HepG2 (cell line): ENCODE measurements at places on chromosomes 13 and 19.

DNA sequence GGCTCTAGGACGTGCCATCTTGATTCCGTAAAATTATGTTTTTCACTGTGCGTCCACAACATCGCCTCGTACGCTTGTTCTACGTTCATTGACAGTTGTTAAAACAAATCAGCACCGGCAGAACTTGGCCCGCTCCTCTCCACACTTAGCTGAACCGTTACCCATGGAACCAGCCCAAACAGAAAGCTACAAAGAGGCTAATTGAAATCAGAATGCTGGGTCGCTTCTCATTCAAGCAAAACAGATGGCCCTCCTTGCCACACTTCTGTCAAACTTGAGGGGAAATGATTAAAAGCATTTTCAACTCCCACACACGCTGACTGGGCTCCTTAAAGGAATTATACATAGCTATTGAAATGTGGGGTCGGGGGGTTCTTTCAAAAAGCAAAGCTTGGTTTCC is 71.6 kb downstream of the TM9SF2 start:
- DNase-seq, result no peak

DNA sequence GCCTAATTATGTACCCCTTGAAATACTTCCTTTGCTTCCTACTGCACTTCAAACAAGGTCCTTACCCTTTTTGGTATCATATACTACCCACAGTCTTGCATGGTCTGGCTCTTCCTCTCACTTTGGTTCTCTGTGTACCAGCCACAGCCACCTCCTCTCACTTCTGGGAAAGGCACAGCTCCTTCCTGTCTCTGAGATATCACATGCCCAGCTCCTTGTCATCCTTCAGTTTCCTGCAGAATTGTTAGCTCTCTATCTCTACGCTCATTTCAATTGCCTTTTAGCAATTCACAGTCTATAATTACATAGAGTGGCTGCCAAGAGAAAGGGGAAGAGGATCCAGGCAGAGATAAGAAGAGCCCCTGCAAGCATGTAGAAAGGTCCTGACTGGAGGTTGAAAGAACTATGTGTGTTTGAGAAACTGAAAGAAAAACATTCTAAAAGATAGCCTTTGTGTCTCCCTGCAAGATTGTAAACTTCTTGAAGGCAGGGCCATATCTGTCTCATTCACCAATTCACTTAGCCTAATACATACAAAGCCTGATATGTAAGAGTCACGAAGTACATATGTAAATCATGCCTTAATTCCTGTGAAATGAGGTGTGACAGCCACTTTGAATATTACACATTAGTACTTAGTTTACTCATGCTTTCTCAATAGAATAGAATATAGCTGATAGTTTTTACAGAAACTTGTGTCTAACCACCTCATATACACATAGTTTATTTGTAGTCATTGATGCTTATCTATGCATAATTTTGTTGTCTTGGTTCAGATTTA is 933.1 kb downstream of the DIAPH3 start:
- DNase-seq, result no peak

DNA sequence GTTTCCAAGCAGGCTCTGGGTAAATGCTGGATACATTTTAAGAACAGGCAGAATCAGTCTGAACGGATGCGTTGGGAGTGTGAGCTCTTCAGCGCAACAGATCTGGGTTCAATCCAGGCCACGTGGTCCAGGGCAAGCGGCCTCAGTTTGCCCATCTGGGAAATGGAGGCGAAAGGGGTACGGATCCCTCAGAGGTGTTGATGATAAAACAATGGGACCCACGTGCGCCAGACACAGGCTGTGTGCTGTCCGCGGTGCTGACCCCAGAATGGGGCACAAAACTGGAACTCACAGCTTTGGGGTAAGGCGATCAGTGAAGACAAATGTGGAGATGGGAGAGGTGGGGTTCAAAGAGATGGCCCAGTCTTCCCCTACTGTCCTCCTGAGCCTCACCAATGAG is 13.1 kb upstream of the PDE4C start:
- DNase-seq, result no peak

- DNase-seq, result peak; percentile 78
Observed at GRCh38 chr13:112928972-112929782, 39.8 kb upstream of the MCF2L start.

DNA sequence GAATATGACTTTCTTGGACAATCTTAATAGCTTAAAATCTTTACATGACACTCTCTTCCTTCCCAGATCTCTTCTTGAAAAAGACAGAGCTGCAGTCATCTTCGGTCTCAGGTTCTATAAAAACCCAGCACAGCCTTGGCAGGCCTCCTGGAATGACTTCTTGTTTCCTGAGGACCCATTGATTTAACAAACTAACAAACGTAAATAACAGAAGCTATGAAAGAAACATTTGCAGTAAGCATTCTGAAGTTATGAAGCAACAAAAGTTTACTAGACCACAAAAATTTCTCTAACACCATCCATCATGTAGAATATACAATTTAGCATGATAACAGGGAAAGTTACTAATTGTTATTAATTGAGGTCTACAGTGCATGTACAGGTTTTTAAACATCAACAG is 62.8 kb upstream of the STARD13 start:
- DNase-seq, result no peak

GRCh38 chr19:30076751-30077670 is 135.0 kb downstream of the URI1 start:
- no peak for DNase-seq

GRCh38 chr13:76812206-76812897 is 73.9 kb downstream of the KCTD12 start:
- DNase-seq, result no peak

GRCh38 chr13:34346626-34347025 is 528.7 kb downstream of the RFC3 start:
- DNase-seq, result no peak

- DNase-seq, result no peak
Observed at GRCh38 chr19:1182727-1183126, 8.7 kb upstream of the SBNO2 start.
